ENCODE measurements at places on chromosomes 12 and 14. TPM values are rescaled to one million over a fixed set of nuclear protein-coding genes. Genes with fewer than 3 reads are reported as not detected.

DNA sequence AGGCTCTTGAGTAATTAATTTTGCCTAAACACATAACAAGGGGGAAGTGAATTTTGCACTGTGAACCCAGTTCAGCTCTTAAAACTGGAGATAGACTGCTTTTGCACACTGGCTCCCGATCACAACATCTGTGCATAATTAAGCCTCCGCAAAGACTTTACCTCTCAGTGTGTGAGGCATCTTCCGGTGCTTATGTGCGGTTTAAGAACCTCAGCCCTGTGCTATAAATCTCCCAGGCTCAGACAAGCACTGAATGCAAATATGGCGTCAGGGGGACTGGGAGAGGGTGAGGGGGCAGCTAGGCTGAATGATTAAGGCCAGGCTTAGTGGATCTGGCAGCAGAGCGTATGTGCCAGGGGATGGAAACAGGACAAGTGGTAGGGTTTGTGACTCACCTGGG lies 103.3 kb downstream of the ADCK1 start:
- DNase-seq = no peak

DNA sequence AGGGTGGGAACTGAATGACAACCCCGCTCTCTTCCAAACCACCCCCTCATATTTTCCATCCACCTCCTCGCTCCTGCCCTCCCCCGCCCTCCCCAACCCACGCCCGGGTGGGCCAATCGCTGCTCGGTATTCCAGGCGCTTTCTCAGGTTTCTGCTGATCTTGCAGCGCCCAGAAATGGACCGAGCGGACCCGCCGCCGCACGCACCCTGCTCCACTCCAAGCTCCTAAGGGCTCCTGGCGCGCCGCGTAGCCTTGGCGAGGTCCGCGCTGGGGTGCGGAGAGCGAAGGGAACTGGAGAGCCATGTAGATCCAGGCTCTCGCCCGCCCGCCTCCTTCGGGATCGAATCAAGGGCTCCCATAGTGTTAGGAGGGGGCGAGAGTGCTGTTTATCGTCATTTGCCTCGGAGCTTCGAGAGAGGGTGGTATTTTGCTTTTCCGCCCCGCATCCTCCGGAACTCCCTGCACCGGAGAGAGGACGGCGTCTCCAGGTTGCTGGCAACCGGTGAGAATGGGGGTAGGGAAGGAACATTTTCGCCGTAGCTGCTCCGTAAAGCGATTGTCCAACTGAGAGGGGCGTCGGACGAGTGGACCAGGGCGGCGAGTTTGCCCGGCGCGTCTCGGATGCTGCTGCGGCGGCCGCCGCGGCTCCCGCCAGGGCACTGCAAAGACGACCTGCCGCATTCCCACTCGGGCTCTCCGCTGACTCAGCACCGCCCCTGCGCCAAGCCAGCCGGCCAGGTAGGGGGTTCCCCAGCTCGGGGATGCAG lies at the start of gene KCNA1:
KCNA1 (plus strand) TSS at position 172 of the 768 bp plus-strand sequence. CDS start 1,474 bp downstream, outside the sequence.
- DNase-seq = peak; percentile 72

DNA sequence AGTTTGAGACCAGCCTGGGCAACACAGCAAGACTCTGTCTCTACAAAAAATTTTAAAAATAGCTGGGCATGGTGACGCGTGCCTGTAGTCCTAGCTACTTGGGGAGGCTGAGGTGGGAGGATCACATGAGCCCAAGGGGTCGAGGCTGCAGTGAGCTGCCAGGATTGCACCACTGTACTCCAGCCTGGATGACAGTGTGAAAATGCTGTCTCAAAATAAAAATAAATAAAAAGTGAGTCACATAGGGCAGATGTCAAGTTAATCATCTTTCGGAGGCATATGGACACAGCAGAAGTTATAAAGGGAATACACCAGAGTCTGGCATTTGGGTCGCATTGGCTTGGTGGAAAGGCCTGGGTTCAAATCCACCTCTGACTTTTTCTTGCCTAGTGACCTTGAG lies 92.7 kb downstream of the PHETA1 start:
- no peak for DNase-seq

DNA sequence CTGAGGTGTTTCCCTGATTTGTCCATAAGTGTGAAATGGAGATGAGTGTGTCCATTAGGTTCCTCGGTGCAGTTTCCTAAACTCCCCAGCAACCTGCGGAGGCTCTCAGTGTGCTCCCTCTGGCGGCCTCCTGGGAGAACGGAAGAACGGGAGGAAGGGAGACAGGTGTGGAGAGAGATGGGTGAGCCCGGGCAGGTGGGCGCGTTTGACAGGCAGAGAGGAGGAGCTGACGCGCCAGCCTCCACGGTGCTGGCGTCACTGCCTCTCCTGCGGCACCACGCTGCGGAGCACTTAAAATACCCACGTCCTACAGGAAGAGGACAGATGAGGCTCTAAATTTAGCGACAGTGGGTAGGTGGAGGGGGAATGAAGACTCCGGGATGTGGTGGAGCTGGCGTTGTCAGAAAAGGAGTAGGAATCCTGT lies 26.8 kb upstream of the PEX5 start:
- peak; percentile 92 for DNase-seq

DNA sequence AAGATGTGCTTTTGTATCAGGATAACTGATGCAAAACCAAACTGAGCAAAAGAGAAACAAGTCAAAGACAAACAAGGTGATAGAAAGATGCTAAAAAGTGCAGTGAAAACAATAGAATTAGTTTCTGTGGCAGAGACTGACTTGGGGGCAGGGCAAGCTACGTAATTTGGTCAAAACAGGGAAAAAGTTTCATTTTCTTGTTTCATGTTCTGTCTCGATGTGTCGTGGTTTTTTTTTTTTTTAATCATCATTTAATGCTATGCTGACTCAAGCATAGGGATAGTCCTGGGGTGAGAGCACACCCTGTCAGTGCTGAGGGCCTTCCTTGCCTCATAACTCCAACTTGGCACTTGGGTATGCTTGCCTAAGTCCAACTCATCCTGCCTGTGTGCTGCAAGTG lies 144.1 kb upstream of the PTPRQ start:
- DNase-seq = no peak

Gene PSMA3
- total RNA-seq = 184 TPM

DNA sequence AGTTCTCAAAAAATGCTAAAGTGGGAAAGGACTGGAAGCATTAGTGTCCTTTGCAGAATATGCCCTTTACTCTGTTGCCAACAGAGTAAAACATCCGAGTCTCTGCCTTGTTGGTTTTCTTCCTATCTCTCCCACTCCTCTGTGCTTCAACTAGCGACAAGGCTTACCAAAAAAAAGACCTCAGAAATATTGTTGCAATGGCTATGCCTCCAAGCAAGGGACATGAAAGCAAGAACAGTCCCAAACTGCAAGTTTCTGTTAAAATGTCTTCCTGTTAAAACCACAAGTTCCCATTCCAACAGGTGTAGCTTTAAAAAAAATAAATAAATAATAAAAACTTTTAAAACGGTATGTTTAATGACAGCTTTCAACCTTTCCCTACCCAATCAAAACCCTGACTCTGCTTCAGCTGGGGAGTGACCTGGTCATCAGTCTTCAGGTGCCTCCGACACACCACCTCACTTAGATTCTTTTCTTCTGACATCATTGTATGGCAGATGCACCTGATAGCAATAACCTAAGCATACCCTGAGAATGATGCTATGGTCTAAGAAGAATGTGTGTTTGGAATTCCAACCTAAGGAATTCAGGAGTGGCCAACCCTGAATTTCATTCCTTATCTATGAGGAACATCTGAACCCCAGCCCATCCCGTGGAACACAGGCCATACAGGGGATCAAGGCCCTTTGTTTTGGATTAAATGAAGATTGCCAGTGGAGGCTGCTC lies 81.0 kb downstream of the RPS29 start:
- peak; percentile 49 for DNase-seq

Gene CCDC196
- not detected for total RNA-seq

GRCh38 chr12:450438-450837 lies 9.3 kb upstream of the B4GALNT3 start:
- no peak for DNase-seq

DNA sequence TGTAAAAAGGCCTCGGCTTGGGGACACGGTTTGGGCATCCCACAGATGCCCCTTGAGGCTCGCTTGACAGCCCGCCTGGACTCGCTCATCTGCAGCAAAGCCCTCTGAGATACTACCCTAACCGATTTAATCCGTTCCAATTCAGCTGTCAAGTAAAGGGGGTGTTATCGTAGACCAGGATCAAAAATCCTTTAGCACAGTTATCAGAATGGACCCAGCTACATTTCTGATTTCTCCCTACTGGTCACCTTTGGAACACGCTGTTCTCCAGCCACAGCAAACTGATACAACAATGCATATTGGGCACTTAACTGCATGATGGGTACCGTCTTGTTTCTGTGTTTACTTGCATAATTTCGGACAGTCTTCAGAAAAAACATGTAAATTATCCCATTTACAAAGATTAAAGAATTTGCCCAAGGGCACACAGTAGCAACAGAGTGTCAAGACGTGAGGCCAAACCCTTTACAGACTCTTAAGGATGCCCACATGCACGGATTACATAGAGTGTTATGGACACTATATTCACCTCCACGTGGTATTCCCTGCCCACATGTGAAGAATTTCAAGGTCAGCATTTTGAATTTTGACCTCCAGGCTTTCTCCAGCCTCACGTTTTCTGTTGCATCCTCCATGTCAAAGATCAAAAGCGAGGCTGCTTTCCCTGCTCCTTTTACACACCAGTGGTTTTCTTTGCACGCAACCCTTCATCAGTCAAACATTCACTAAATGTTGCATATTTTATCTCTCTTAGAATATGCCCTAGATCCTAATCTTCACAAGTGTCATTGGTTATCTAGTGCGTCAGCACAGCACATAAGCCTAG lies 3.2 kb upstream of the DUSP6 start:
- no peak for DNase-seq

DNA sequence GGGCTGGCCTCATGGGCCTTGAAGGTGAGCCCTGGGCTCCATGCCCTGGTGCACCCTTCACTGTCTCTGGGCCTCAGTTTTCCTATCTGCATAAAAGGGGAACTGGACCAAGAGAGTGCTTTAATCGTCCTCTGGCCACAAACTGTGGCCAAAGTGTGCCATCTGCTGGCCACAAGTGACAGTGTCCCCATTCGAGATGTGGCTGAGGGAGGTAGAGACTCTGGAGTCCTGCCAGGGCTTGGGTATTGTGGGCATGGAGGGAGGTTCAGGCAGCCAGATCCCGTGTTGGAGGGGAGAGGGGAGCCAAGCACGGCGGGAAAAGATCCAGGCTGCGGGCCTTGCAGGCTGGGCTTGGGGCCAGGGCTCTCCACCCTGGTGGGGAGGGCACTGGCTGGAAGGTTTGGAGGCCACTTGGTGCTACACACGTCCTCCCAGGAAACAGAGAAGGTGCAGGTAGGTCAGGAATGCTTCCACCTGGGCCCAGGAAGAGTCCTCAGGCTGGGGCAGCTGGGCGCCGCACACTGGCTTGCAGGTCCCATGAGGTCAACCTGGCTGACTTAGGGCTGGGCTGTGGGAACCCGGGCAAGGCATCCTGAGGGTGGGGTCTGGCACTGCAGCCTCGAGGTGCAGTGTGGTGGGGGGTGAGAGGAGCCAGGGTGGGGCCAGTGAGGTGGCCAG lies 7.3 kb upstream of the KIF26A start:
- DNase-seq = peak; percentile 69

GRCh38 chr14:69779088-69779487 lies 12.1 kb downstream of the SRSF5 start:
- DNase-seq = no peak

- no peak for DNase-seq
Observed at GRCh38 chr12:119681728-119682638, 14.1 kb downstream of the PRKAB1 start.

DNA sequence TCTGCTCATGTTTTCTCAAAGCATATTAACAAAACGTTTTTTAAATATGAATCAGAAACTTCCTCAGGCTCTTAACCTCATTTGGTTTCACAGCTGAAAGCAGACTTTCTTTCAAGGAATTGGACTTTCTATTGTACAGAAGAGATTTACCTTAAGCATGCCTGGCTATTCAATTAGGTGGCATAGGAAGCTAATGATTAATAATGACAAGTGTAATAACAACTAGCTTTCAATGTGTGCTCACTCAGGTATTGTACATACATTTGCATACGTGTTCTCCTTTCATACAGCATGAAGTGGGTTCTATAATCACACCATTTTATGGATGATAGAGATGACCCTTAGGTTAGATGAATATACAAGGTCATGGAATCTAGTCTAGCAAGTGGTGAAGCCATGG lies 115.7 kb downstream of the ANO6 start:
- DNase-seq = no peak

GRCh38 chr14:57933349-57933748 lies 67.5 kb upstream of the SLC35F4 start:
- DNase-seq = no peak

GRCh38 chr14:23183479-23183878 lies at the start of gene SLC7A8:
Gene SLC7A8, minus strand, starts transcription at chr14:23183660. Its CDS starts 746 bp downstream, at chr14:23182914.
- DNase-seq = peak; percentile 78

Gene NUMB
- 34.3 TPM for total RNA-seq

- DNase-seq = no peak
Observed at GRCh38 chr12:4251216-4251891, 22.2 kb upstream of the CCND2 start.

DNA sequence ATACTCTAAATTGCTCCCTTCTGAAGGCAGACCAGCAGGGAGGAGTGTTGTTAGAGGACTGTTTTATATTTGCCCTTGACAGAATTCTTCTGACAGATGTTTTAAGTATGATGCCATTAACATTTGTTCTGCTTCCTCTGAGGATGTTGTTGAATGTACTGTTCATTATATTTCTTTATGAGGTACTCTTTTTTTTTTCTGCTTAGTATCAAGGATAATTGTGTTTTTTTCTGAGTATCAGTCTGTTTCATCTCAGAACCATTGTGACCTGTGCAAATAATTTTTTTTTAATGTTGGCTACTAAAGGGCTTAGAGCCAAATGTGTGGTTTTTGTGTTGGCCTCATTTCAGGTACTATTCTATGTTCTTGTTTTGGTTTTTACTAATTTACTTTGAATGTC lies 10.6 kb downstream of the METAP2 start:
- no peak for DNase-seq

DNA sequence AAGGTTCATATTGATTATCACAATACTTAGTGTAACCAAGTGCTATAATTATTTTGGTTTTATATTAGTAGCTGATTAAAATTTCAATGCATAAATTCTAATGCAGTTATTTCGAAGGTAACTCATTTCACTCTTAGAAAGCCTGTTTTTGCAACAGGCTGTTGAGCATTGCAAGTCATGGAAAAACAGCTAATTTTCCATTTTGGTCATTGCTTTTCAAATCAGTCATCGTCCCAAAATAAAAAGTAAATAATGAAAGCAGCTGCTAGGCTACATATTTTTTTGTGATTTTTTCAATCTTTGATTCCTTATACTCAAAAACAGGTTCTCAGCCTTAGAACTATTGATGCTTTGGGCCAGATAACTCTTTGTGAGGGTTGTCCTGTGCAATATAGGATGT lies 22.9 kb downstream of the VEZT start:
- DNase-seq = no peak

- peak; percentile 79 for DNase-seq
Observed at GRCh38 chr12:6914246-6914946, at the start of gene ENO2. Gene ENO2, plus strand, starts transcription at chr12:6914580. Its CDS starts 1,253 bp downstream, at chr12:6915833.

GRCh38 chr12:131425112-131426075 lies 285.5 kb upstream of the SFSWAP start:
- DNase-seq = no peak

GRCh38 chr14:36997843-36998242 lies 174.6 kb downstream of the SLC25A21 start:
- DNase-seq = no peak

- no peak for DNase-seq
Observed at GRCh38 chr14:68777644-68778043, 15.2 kb downstream of the ZFP36L1 start.
